Left kidney (tissue), 8 donors: ENCODE measurements at places on chromosomes 5 and 9.
A peak's percentile ranks its signal among the peaks of the same experiment; 100 is the strongest.

- no peak for DNase-seq
Measured at GRCh38 chr9:28050941-28051340, 477.7 kb upstream of the C9orf72 start.

DNA sequence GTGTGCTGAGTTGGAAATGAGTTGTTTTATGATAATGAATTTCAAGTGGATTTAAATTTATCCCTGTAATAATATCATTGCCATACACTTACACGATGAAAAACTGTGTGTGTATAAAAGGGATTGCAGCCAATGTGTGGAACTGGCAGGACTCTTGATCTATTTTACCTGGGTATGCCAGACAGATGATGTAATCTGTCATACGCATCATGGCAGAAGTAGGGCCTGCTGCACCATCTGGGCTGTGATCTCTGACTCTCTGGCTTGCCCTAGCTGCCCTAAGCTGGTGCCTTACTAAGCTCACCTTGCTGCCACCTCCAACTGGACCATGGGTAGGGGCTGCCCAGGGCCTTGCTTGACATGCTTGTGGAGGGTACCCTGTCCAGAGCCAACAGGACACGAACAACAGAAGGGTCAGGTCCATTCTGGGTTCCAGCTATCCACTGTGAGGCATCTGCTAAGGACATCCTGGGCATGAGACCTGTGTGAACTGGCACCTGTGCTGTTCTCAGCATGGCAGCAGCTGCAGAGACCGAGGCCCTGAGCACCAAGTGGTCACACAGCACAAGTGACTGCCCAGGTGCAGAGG is 184.2 kb downstream of the FSTL4 start:
- DNase-seq = no peak

- DNase-seq = no peak
Measured at GRCh38 chr5:4699592-4699991, 440.5 kb upstream of the ADAMTS16 start.

- DNase-seq = no peak
Measured at GRCh38 chr5:56413546-56413945, 180.4 kb upstream of the ANKRD55 start.

DNA sequence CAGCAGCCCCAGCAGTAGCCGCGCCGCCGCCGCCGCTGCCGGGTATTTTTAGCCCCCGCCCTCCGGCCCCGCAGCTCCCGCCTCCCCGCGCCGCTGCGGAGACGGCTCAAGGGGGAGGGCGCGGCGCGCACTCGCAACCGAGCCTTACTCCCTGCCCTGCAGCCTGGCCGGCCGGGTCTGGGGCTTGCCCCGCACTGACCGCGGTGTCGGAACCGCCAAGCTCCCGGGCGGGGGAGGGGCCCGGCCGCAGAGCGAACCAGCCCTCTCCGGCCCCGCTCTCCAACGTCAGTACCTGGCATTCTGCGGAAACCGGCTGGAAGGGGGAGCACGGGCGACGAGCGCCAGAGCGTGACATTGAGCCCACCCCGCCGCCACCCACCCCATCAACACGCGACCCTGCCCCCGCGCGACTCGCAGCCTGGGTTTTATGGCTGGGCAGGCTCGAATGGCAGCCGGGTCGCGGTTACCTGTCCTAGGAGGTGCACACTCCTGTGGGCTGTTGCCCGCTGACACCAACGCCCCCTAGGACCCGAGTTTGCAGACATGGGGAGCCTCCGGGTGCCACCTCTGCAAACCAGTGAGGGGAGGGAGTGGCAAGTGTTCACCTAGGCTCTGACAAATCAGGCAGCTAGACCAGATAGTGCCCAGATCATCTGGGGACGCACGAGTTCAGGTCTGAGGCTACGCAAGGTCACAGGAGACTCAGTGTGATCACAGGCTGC is at the start of gene ACSL6:
ACSL6 (minus strand) TSS at position 37 of the 722 bp plus-strand sequence. CDS start 105 bp downstream, outside the sequence.
- peak; percentile 7 for DNase-seq

DNA sequence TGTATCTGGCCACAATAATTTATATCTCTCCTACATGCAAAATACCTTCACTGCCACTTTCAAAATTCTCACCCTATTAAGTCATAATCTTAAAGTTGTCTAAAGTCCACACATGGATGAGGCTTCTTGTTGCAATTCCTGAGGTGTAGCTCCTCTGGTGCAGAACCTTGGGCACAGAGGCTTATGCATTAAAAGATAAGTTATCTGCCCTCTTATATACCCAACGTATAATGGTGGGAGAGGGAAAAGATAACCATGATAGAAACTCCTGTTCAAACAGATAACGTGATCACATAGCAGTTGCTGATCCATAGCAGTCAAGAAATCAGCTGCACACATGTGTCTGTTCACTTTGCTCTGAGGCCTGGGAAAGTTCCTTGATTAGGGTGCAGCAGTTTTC is 1767.0 kb downstream of the MAT2B start:
- DNase-seq = no peak

- DNase-seq = no peak
Measured at GRCh38 chr5:168362097-168362885, 70.8 kb downstream of the WWC1 start.

GRCh38 chr9:128097543-128098296 is 29.7 kb downstream of the SLC25A25 start:
- no peak for DNase-seq

- no peak for DNase-seq
Measured at GRCh38 chr9:105194234-105194633, 50.2 kb upstream of the SLC44A1 start.
